Bronchial smooth muscle cell (primary cell): ENCODE measurements at places on chromosomes 2 and 18. TPM values are rescaled to one million over a fixed set of nuclear protein-coding genes. Genes with fewer than 3 reads are reported as not detected.

The DAW1 gene
- total RNA-seq: 0.16 TPM in 1 of 2 replicates, not detected in the other

The POTEC gene
- total RNA-seq: not detected in 2 replicates

The EFR3B gene
- total RNA-seq: 0.26 and 0.47 TPM in 2 replicates

The SCN3A gene
- total RNA-seq: 0.17 and 0.47 TPM in 2 replicates
